ENCODE measurements at places on chromosomes 16 and 17.

DNA sequence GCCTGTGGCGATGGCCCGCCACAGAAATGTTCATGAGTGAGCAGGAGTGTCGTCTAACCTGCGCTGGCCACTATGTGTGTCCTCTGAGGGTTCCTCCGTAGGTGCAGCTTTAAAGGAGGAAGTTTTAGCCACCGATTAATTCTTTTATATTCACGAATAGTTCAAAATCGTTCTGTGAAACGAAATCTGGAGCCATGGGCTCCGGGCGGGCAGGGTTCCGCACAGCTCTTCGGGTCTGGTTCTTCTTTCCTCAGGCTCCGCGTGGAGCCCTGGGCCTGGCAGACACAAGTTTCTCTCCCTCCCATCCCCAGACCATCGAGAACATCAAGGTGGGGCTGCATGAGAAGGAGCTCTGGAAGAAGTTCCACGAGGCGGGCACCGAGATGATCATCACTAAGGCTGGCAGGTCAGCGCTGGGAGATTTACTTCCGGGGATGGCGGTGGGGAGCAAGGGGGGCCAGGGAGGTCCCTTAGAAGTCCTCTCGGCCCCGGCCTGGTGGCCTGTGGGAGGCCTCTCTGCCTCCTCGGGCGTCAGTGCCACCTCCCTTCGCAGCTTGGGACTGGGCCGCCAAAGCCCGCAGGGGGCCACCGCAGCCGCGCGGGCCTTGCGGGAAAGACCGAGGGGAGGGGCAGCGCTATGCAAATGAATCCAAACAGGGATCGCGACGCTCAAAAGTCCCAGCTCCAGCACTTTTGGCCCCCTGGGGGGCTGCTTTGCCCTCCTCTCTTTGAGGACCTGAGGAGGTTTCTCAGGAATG, 5.2 kb downstream of the TBX4 start:
- no peak for DNase-seq

DNA sequence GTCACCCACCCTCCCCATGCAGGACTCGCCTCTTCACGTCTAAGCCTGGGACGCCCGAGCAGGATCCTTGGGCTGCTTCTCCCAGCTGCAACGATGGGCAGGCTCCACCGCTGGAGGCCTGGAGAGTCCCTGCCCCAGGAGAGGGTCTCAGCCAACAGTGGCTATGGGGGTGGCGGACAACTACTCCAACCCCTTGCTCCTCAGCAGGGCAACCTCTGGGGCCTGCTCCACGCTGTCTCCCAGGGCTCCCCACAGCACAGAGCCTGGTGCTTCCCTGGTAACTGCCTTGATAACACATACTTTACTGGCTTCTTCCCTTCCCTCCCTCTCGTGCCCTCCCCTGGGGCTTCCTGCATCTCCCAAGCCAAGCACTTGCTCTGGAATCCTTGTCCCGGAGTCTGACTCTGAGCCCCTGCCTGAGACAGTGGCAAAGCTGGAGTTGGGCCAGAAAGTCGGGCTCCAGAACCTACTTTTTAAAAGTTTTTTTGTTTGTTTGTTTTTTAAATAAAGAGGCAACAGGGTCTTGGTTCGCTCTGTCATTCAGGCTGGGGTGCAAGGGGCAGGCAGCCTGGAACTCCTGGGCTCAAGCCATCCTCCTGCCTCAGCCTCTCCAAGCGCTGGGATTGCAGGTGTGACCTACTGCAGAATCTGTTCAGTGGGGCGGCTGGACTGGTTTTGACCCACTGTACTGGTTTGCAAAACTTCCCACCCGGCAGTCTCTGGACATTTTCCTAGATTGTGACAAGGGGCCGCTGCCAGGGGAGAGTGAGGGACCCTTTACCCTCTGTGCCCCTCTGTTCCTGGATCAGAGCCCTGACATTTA, 99.4 kb downstream of the TNFRSF13B start:
- DNase-seq, result no peak

GRCh38 chr17:65259281-65259680, 122.1 kb downstream of the RGS9 start:
- no peak for DNase-seq

- no peak for DNase-seq
Observed at GRCh38 chr17:45345554-45346215, 28.9 kb upstream of the MAP3K14 start.

Measured in cortex of kidney (tissue), 1 donor.